B cell (primary cell): ENCODE measurements at places on chromosomes 3 and 15. TPM values are rescaled to one million over a fixed set of nuclear protein-coding genes. Genes with fewer than 3 reads are reported as not detected.
A peak's percentile ranks its signal among the peaks of the same experiment; 100 is the strongest.

Gene OSTN
- polyA plus RNA-seq = not detected in 2 replicates

Gene SHC4
- polyA plus RNA-seq = 0.04 TPM in 2 replicates

Gene ITPKA
- not detected in 2 replicates for polyA plus RNA-seq

GRCh38 chr3:102156426-102156825 lies 278.4 kb upstream of the ZPLD1 start:
- H3K27ac ChIP-seq = no peak overlapping the region
- no peak for DNase-seq
- H3K27me3 ChIP-seq = no peaks in the 10 kb centered on the region
- H3K36me3 ChIP-seq = no peaks in the 10 kb centered on the region
- no peak overlapping the region for H3K4me3 ChIP-seq

- DNase-seq = no peak
- H3K27ac ChIP-seq = no peak overlapping the region
- no peak overlapping the region for H3K4me3 ChIP-seq
- H3K36me3 ChIP-seq = no peaks in the 10 kb centered on the region
- no peaks in the 10 kb centered on the region for H3K27me3 ChIP-seq
Measured at GRCh38 chr3:193850084-193850619, 257.1 kb downstream of the OPA1 start.

DNA sequence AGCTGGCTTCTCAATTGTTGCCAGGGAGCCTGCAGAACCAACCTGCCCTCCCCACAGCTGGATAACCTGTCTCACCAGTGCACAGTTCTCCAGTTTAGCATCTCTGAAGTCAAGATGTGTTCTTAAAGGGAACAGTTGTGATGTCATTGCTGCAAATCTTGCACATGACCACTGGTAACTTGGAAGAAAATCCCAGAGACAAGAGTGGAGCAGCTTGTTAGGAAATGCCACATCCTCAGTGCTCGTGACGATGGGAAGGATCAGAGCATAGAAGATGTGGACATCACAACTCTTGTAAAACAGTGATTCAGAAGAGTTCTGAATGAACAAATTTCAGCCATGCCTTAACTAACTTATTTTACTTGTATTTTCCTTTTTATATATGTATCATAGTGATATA lies 36.1 kb upstream of the LIMD1 start:
- H3K36me3 ChIP-seq = no peaks in the 10 kb centered on the region
- DNase-seq = no peak
- peaks cover 10% of the 10 kb centered on the region for H3K4me1 ChIP-seq
- no peaks in the 10 kb centered on the region for H3K27me3 ChIP-seq
- H3K4me3 ChIP-seq = no peak overlapping the region

- peaks cover 1% of the 10 kb centered on the region for H3K36me3 ChIP-seq
- H3K27me3 ChIP-seq = no peaks in the 10 kb centered on the region
- H3K27ac ChIP-seq = no peak overlapping the region
- no peak for DNase-seq
- H3K4me3 ChIP-seq = no peak overlapping the region
Measured at GRCh38 chr15:91887921-91888373, 34.4 kb downstream of the SLCO3A1 start.

DNA sequence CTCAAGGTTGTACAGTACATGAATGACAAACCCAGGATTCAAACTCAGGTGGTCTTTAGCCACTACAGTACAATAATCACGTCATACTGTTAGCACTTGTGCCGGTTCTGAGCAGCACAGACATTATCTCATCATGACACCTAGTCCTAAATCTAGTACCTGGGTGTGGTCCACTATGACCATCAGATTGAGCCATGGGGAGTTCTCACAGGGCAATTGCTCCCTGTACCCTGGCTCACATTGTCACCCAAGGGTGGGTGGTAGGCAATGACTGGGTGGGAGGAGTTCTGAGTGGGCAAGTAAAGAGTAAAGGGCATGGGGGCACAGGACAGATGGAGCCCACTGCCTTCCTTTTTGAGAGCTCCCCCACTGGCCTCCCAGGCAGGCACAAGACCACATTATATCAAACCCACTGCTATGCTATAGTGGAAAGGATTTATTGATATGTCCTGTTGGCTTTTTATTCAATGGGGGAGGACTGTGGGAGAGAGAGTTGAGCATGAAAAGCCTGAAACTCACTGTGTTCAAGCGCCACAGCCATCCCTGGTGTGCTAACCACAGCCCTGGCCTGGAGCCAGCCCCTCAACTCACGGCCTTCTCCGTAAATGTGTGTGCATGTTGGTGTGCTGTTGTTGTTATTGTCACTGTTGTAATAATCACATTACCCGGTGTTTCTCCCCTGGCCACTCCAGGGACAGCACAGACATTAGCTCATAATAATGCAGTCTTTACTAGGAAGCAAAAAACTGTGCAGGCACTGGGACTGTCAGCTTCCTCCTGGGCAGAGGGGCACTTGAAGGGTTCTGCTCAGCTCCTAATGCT lies 27.3 kb downstream of the ADCY5 start:
- no peak for DNase-seq
- no peaks in the 10 kb centered on the region for H3K27me3 ChIP-seq
- no peaks in the 10 kb centered on the region for H3K4me1 ChIP-seq
- H3K36me3 ChIP-seq = no peaks in the 10 kb centered on the region
- no peak overlapping the region for H3K27ac ChIP-seq

- H3K27ac ChIP-seq = no peak overlapping the region
- peak overlapping the region; percentile 18 for H3K4me3 ChIP-seq
- peaks cover 5% of the 10 kb centered on the region for H3K4me1 ChIP-seq
- peak; percentile 61 for DNase-seq
- no peaks in the 10 kb centered on the region for H3K27me3 ChIP-seq
Measured at GRCh38 chr3:121431726-121432517, 113.9 kb downstream of the POLQ start.

GRCh38 chr15:57165992-57166391 lies 210.3 kb upstream of the CGNL1 start:
- H3K27ac ChIP-seq = no peak overlapping the region
- no peak overlapping the region for H3K4me3 ChIP-seq
- no peaks in the 10 kb centered on the region for H3K27me3 ChIP-seq
- H3K4me1 ChIP-seq = no peaks in the 10 kb centered on the region

DNA sequence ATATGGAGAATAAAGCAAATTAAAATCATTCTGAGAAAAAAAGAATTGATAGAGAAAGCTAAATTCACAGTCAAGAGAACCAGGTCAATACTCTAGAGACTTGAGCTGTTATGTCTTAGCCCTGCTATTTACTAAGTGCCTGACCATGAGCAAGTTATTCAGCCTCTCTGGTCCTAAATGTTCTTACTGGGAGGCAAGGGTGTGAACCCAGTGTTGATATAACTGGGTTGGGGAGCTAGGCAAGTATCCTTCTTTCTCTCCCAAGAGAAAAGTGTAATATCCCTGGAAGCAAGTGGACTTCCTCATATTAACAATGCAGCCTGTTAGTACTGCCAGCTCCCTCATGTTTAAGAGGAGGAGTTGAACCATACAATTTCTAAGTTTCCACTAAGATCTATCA lies 488.9 kb upstream of the RASGRP1 start:
- DNase-seq = no peak
- no peak overlapping the region for H3K27ac ChIP-seq
- H3K4me1 ChIP-seq = no peaks in the 10 kb centered on the region
